ENCODE measurements at places on chromosomes 3 and 15.

- DNase-seq = peak; percentile 13
Measured at GRCh38 chr15:99842071-99842470, 108.8 kb upstream of the LYSMD4 start.

GRCh38 chr3:64088408-64089205 is 65.3 kb upstream of the PSMD6 start:
- DNase-seq = no peak

- no peak for DNase-seq
Measured at GRCh38 chr3:162534431-162534830, 1037.8 kb downstream of the OTOL1 start.

- DNase-seq = no peak
Measured at GRCh38 chr15:34132881-34133280, 31.0 kb downstream of the PGBD4 start.

DNA sequence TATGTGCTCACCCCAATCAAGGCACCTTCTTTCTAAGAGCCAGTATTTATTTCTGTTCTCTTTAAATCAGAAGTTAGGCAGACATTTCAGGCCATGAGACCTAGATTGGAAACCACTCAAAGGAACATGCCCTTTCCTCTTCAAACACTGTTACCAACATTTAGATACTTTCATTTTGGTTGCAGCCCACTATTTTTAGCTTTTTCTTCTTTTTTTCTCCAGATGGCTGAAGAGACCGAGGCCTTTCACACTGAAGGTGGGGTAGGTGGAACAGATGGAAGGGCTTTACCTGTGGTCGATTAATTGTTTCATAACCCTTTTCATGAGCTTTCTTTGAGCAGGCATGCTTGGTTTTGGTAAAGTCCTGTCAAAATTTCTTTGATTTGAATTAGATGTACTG is 10.9 kb upstream of the LZTFL1 start:
- no peak for DNase-seq

DNA sequence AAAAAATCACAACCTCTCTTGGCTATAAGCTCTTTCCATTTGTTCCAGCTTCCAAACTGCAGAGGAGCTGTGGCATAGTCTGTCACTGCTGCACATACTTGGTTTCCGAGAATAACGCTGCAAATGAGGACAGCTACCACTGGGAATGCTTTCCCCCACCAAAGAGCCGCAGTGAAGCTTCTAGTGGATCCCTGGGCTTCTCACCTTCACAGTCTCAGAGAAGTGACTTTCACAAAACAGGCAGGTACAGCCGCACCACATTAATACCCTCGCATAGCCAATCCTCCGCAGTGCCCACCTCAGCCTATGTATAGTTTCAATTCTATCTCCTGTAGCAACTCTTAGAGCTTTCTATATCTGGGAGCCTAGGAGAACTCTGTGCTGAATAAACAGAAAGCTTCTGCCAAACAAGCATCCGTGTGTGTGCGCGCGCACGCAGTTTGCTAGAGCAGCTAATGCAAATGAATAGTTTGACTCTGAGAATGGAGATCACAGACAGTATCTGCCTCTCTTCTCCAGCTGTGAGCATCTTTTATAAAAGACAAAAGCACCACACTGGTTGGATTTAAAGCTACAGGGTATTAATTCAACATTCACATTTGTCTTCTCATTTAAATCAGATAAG is 81.9 kb upstream of the PLXND1 start:
- no peak for DNase-seq

- no peak for DNase-seq
Measured at GRCh38 chr3:71649757-71650156, 66.2 kb upstream of the FOXP1 start.

DNA sequence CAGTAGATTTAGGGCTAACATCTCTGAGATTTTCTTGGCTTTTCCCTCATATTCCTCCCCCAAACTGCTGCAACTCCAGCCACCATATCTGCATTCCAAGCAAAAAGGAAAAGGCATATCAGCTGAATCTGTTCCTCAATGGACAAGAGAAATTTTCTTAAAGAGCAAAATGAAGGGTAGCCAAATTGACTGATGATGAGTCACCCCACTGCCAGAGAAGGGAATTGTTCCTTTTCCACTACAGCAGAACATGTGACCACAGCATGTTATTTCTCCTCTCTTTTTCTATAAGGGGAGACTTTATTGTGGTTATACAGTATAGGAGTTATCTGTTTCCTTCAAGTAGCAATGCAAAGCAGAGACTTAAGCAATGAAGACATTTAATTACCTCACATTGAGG is 172.5 kb downstream of the MTHFS start:
- DNase-seq = no peak

GRCh38 chr15:50562735-50563640 is 16.5 kb upstream of the USP50 start:
- DNase-seq = no peak

DNA sequence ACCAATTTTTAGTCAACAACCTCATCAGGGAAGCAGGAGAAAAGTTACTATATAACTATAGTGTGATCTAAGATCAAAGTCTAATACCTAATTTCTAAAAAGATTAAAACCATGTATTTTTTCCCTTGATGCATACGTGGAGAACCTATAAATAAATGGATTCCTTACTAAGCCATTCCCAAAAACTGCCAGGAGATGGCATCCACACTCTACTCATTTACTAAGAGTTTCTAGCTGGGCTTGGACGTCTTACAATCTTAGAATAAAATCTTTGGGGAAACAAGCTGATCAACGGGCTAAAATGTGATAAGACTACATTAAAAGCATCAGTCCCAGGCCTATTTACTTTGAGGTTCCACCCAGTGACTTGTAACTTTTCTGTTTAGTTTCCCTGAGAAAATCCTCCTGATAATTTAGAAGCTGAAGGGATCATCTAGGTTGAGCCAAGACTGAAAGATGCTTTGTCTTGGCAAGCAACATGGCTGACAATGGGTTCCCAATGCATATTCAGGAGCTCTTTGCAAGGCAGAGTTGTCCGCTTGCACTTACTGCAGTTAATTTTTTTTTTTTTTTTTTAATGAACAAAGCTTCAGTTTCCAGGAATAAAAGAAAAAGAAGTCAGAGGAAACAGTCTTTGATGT is 85.5 kb upstream of the FGF12 start:
- DNase-seq = no peak

DNA sequence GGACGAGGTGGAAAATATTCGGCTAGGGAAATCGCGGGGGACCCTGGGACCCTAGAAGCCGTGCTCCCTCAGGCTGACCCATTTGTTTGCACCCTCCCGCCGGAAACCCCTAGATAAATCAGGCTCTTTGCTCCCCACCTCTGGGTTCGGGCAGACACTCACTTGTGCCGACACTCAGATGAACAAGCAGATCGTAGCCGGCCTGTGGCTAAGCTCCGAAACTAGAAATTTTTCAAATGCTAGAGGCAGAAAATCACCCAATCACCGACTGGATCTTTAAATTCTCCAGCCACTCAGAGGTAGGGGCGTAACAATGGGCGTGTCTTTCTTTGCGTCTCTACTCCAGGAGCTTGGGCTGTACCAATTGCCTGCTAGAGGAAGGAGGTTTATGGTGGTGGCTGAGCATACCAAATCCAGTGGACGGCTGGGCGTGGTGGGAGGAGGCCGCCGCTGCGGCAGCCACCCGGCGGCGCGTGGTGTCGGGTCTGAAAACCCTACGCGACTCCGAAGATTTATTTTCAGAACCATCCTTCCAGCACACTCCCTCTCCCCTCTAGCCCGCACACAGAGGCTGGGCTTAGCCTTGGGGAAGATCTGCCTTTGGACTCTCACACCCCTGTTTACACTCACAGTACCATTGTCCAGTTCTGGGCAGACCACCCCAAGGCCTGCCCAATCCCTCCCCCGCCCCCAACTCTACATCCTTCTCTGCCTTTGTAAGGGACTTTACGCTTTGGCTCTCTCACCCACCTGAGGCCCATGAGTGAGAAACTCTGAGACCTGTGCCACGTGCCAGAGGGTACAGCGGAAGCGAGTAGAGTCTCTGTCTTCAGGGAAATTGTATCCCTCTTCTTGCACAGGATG is at the start of gene PIF1:
PIF1 (minus strand) TSS at position 217 of the 864 bp plus-strand sequence. CDS start 1,312 bp downstream, outside the sequence.
- peak; percentile 82 for DNase-seq

GRCh38 chr15:66883284-66883911 is 181.4 kb downstream of the SMAD6 start:
- no peak for DNase-seq

- DNase-seq = no peak
Measured at GRCh38 chr3:61848885-61849284, 287.5 kb downstream of the PTPRG start.

- DNase-seq = no peak
Measured at GRCh38 chr3:178971614-178972013, 100.0 kb downstream of the ZMAT3 start.

DNA sequence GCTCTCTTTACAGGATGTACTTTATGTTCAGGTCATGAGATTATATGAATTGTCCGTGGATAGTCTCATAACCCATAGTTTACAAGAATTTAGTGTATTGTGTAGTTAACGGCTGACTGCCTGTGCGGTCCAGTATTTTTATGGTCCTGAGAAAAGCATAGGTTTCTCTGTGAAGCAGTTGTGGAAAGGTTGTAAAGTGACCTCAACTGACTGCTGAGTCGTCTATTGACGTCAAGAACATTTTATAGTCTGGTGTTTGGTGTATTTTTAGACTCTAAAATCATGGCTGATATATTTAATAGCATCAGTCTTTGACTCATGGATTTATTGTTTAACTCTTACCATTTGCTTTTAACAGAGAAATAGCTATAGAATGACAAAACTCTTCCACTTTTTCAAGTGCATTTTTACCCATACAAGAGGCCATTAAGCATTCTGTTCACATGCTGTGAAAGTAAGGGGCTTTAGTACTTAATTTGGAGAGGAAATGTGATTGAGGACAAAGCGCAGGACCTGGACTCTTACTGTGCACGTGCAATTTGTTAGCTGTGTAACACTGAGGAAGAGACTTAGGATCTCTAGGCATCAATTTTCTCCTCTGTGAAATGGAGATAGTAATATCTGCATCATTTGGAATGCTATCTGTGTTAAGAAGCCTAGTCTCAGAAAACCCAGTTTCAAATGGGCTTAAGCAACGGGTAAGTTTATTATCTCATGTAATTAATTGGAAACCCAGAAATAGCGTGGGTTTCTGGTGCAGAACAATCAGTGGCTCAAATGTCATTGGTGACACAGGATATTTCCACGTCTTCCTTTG is 240.8 kb downstream of the NFKBIZ start:
- no peak for DNase-seq

Measured in stimulated activated CD4-positive, alpha-beta T cell treated with anti-CD3 and anti-CD28 coated beads, Interleukin-12 subunit alpha, Interleukin-12 subunit beta, amount 100 ng/mL, for 24 hours (primary cell).